EL (cell line): ENCODE measurements at places on chromosomes 2 and 18.

- peak; percentile 98 for DNase-seq
Observed at GRCh38 chr2:28276076-28276618, 116.5 kb upstream of the FOSL2 start.

GRCh38 chr2:15674637-15675455, 83.2 kb downstream of the DDX1 start:
- DNase-seq, result no peak

DNA sequence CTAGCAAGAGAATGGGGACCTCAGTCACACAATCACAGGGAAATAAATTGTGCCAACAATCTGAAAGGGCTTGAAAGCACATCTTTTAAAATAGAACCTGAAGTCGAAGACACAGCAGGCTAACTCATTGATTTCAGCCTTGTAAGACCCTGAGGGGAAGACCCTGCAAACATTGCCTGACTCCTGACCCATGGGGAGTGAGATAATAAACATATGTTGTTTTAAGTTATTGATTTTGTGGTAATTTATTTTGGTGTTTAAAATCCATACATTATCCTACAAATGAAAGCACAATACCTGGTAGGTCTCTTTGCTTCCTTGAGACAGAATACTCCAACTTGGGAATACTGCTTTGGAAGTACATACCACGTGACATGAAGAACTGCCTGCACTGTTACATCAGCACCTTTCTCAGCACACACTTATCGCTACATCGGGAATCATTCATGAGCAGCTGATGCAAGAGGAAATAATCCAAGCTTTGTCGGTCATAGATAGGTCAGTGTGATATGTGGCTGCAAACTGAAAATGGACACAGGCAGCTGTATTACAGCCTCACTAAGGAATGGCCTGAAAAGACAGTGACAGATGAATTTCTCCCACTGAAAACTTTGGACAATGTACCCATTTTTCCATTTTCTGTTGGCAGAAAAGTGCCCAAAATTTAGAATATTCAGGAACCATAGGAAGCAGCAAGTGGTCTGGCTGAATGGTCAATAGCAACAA, 494.5 kb upstream of the MAP2 start:
- no peak for DNase-seq

- no peak for DNase-seq
Observed at GRCh38 chr2:119053700-119054436, 104.7 kb downstream of the C1QL2 start.

GRCh38 chr2:233419602-233420391, 65.5 kb downstream of the DGKD start:
- no peak for DNase-seq

DNA sequence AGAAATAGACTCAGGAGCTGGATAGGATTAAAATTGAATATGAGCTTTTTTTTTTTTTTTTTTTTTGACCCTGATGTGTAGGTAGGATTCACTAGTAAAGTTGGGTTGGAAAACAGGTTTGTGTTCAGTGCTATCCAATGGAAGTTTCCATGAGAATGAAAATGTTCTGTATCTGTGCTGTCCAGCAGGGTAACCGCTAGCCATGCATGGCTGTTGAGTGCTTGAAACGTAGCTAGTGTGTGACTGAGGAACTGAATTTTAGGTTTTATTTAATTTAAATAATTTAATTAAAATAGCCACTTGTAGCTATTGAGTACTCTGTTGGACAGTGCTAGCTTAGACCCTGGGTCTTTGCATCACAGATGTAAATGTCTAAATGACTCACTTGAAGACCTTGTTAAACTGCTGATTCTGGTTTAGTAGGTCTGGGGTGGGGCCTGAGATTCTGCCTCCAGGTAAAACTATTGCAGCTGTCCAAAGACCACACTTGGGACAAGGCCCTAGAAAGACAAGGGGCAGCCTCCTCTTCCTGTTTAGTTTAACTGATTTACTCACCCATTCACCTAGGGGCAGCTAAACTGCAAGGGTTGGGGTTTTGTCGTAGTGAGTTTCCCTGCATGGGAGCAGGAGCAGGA, 84.7 kb upstream of the STON1 start:
- DNase-seq, result no peak

- DNase-seq, result no peak
Observed at GRCh38 chr2:120853306-120854013, 117.8 kb downstream of the GLI2 start.

DNA sequence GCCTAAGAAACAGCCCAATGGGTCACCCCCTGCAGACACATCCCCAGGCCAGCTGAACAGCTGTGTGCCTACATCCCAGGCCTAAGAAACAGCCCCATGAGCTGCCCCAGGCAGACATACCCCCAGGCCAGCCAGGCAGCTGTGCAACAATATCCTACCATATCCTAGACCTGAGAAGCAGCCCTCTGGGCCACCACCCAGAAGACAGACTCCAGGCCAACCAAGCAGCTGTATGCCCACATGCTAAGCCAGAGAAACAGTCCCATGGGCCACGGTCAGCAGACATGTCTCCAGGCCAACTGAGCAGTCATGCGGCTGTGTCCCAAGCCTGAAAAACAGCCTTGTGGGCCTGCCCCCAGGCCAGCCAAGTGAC, 205.5 kb downstream of the ATAD2B start:
- DNase-seq, result no peak
